ENCODE measurements at places on chromosomes 2 and 18.

DNA sequence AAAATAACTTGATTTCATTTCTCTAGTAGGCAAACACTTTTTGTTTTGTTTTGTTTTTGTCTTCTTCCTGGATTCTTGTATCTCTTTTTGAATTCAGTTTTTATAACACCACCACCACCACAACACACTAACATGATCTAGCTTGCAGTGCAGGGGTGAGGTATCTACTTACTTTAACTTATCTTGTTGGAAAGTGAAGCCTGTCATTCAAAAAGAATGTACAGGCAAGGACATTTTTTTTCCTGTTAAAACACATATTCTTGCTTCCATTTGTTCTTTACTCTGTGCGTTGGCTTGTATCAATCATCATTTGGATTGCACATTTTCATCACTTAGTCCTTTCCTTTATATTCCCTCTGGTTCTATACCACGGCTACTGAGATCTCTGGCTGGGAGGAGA, 824.2 kb downstream of the PLCL1 start:
- no peak for DNase-seq

- DNase-seq, result no peak
Measured at GRCh38 chr2:44934038-44934982, 7.2 kb upstream of the SIX3 start.

GRCh38 chr2:56729212-56729611, 545.4 kb downstream of the CCDC85A start:
- DNase-seq, result no peak

- DNase-seq, result no peak
Measured at GRCh38 chr2:127597984-127598380, 48.0 kb upstream of the GPR17 start.

GRCh38 chr2:165631089-165631488, 161.6 kb downstream of the CSRNP3 start:
- DNase-seq, result no peak

- no peak for DNase-seq
Measured at GRCh38 chr18:49400398-49401072, 59.9 kb downstream of the DYM start.

- DNase-seq, result no peak
Measured at GRCh38 chr2:181384923-181385322, 72.3 kb upstream of the ITGA4 start.

- DNase-seq, result no peak
Measured at GRCh38 chr2:224147174-224147573, 108.1 kb upstream of the SERPINE2 start.

- no peak for DNase-seq
Measured at GRCh38 chr2:182541268-182541667, 114.4 kb upstream of the PDE1A start.

GRCh38 chr2:200288670-200289429, 17.6 kb upstream of the SPATS2L start:
- DNase-seq, result no peak

DNA sequence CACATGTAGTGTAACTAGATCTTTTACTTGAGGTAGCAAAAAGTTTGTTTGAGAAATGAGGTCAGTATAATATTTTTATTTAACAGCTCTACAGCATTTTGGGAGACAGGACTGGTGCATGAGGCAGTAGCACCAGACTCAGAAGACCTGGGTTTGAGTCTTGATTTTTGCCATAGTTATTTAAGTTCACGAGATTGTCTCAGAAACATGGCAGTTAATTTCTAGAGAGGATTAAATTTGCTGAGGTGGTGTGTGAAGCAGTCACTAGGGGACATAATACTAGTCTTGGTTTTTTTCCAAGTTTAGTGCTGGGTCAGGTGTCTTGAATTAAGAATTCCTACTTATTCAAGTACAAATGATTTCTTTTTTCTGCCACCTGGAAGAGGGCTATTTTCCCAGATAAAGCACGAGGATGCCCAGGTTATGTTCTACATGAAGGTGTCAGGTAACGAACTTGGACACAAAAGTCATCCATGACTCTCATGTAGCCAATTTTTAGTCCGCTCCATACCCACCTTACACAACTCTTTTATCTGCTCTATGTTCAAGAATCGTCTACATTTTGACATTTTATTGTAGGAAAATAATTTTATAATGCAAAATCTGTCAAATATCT, 1.4 kb downstream of the MARCHF7 start:
- DNase-seq, result peak; percentile 15

DNA sequence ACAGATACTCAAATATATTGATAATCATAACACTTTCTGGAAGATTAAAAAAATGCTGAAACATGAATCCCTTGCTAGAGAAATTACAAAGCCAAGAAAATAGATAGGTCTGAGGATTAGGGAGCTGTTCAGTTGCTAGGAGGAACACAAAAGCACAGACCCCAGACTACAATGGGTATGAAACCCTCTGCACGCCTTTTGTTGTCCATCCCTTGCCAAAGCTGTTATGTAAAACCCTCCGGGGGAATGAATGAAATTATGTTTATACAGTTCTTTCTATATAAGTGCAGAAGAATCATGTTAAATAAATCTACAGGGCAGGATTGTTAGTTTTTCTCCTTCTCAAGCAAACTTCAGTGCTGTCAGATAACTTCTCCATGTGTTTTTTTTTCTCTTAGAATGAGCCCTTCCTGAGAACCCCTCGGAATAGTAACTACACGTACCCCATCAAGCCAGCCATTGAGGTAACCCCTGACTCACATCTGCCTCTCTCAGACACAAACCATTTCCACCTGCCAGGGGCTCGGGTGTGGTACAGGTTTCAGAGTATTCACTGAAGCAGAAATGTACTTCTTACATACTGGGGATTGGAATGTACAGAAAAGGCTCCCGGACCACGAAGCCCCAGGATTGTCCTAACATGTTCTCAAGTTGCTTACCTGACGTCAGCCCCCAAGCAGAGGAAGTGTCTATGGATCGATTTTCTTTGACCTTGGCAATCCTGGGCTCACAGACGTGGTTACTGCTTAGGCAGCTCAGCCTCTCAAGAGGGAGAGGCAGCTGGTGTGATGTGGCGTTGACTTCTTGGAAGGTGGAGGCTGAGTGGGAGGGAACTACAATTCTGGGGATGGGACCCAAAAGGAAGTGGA, 118.0 kb downstream of the PLB1 start:
- no peak for DNase-seq

DNA sequence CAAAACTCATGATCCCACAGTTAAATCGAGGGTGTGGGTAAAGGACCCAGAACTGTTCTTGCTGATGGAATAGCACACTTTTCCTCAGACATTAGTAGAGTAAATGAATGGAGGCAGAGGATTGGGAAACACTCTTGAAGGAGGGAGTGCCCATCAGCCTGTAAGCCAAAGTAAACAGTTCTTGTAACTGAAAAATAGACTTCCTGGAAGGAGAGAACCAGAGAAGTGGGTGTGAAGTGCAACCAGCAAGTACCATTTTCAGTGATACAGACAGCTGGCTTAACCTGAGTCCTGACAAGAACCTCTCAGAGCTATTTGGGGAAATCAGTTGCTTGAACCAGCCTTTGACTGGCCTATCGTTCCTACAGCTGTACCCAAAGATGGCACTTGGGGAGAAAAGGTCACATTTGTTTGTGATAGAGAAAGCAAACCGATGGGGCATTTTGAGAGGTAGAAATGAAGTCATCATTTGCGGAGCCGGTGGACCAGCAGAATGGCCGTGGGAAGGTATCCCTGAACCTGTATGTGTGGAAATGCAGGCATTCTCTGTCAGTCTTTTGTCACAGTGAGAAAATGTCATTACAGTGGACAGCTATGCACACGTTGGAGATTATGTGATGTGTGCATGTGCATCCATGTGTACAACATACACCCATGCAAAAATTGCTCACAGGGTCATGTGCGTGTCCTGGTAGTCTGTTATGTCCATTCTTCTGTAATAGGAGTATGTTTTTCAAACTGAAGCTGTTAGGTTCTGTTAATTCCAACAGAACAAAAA, 17.8 kb downstream of the CRIM1 start:
- DNase-seq, result no peak

GRCh38 chr2:24382363-24383073, 22.2 kb upstream of the ITSN2 start:
- DNase-seq, result peak; percentile 90

GRCh38 chr2:26270373-26270772, 25.6 kb downstream of the HADHB start:
- DNase-seq, result peak; percentile 43

GRCh38 chr2:74513605-74514367, 464 bp upstream of the TLX2 start:
- DNase-seq, result no peak

- no peak for DNase-seq
Measured at GRCh38 chr18:65017372-65017760, 733.4 kb upstream of the CDH7 start.

GRCh38 chr2:182543741-182544525, 117.1 kb upstream of the PDE1A start:
- DNase-seq, result no peak

GRCh38 chr2:112644933-112645309, 818 bp upstream of the SLC20A1 start:
- no peak for DNase-seq

GRCh38 chr2:181252262-181253148, 204.7 kb upstream of the ITGA4 start:
- DNase-seq, result no peak

- DNase-seq, result no peak
Measured at GRCh38 chr2:151946250-151946884, 118.1 kb upstream of the ARL5A start.

DNA sequence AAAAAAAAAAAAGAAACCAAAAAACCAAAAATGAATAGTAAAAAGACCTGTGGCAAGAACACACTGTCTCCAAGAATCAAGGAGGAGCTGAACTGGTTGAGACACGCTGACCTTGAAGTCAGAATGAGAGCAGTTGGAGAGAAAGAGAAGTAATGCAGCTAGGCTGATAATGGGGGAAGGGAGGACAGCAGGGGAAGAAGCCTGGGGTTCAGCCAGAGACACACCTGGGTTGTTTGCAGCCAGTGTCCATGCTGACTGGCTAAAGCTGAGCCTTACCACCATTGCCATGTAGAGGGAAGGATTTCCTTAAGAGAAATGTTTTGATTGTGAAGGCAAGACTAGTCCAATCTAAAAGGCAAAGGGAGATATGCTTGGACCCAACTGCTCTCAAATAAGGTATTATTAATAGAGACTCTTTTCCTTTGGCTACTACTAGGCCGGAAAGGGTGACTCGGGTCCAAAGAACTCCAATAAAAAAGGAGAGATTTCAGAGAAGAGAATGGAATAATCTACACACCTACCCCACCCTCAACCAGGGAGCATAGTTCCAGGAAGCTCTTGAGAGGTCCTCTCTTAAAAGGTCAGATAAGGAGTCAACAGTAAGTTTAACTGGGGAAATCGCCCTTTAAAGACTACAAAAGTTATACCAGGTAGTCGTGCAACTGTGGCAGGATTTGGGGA, 25.2 kb upstream of the REL start:
- no peak for DNase-seq

- DNase-seq, result no peak
Measured at GRCh38 chr2:233856184-233856583, 1.8 kb upstream of the HJURP start.

- no peak for DNase-seq
Measured at GRCh38 chr2:37882036-37882435, 43.1 kb upstream of the RMDN2 start.

DNA sequence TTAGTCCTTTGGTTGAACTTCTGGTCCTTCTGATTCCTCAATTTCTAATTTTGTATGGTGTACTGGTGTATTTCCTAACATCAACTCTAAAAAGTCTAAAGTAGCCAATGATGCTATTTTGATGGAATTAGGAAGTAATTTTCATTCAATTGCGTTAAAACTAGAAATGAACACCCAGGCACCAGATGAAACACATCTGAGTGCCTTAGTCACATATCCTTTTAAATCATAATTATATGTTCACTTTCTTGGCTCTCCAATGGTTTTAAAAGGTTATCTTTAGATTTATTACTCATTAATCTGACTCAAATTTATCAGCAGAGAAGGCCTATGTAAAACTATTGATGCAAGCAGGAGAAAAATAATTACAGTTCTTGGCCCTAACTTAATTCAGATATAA, 119.7 kb downstream of the GAREM1 start:
- DNase-seq, result no peak

- DNase-seq, result no peak
Measured at GRCh38 chr2:85755122-85756027, 1.6 kb downstream of the ATOH8 start.

DNA sequence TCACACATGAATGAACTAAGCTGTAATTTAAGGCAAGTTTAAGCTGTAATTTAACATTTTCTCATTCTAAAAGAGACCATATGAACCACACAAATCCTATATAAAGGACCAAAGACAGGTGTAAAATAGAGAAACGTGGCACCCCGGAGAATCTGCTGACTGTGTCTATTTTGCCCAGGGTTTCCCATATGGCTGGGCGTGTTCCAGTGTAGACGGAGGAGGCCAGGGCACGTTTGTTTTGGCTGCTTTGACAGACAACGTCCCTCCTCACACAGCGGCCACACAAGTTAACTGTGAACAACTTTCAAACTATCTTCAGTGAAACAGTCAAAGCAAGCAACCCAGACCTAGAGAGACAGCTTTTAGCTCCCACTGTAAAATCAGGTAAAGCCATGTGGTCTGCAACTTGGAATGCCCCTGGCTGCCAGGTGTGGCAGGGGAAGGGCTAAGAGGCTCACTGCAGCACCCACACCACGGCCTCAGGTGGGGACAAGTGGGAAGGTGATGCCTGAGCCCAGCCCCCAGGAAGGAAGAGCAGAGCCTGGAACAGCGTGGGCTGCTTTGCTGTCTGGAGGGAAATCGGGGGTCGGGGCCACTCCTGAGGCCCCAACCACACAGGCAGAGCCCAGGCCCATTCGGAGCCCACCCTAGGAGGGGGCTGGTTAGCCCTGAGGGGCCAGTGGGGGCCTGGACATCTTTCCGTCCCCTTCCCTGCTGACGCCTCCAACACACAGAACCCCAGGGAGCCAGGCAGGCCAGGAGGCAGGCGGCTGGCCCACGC, 40.7 kb downstream of the SLC66A2 start:
- no peak for DNase-seq

- peak; percentile 87 for DNase-seq
Measured at GRCh38 chr2:74119912-74120825, 27.5 kb downstream of the BOLA3 start.

GRCh38 chr2:232306741-232307305, 71.7 kb upstream of the ALPP start:
- no peak for DNase-seq

DNA sequence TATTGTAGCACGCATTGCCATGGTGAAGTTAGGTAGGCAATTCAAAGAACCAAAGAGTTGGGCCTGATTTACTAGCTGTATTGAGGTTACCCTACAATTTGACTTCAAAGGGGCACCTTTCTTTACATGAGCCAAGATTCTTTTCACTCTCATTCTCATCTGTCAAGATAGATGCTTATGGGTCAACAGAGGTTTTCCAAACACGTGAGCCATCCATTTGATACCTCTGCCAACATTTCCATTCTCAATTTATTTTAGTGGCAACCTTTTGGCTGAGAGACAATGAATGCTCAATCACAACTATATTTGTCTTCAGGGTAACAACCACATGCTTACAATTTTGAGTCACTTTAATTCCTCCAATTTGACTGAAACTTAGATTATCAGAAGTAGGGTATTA, 370.6 kb upstream of the CDH20 start:
- DNase-seq, result no peak

GRCh38 chr2:68333931-68334330, 14.2 kb upstream of the CNRIP1 start:
- no peak for DNase-seq
